ENCODE measurements at places on chromosomes 3 and 15.

DNA sequence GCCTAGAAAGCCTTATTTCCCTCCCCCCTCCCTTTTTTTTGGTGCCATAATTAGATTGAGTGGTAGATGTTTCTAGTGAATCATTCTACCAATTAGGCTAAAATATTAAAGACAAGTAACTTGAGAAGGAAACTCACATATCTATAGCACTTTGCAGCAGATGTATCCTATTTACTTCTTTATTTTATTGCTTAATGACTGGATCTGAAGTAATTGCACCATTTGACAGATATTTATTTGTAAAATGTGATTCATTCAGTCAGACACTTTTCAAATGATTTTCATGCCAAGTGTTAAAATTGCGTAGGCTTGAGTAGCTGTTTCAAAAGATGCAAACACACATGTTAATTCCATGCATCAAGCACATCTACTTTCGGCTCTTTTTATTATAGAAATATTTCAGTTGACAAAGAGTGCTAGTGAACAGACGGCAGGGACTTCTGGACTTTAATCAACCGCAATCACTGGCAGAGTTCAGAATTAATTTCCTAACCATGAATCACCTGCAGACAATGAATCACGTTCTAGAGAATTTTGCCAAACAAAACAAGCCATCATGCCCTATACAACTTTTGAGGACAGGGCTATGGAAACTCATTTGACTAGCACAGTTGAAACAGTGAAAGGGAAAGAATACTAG is 636.8 kb downstream of the MECOM start:
- DNase-seq, result no peak

DNA sequence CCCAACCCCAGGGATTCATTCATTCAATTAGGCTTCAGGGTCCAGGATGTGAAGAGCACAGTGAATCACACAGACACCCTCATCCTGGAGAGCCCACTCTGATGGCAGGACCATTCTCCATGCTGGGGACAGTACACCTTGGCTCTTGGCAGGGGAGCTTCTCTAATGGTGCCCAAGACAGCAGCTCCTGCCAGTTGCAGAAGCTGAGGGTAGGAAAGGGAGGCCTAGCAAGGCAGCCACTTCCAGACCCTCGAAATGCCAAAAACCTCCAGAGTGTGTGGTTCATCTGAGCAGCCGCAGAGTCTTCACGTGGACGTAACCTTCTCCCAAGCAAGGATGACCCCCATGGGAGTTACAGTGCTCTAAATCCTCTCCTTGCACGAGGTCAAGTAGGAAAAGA is 186.2 kb downstream of the XXYLT1 start:
- no peak for DNase-seq

- DNase-seq, result no peak
Observed at GRCh38 chr3:25486932-25487331, 58.9 kb downstream of the RARB start.

DNA sequence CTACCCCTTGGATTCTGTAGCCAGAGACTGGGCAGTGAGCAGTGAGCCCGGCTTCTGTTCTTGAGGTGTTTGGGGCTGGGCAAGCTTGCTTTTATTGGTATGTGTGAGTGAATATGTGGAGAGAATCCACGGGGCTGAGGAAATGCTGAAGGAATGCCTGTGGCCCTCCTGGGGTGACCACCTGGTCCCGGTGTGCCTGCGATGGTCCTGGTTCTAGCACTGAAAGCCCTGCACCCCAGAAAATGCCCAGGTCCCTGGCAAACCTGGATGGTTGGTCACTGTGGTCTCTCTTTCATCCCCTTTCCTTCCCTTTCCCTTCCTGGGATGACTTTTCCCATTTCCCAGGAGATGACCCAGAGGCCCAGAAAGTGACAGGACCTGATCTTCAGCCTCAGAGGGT is 4.2 kb downstream of the ZBTB47 start:
- no peak for DNase-seq

GRCh38 chr3:101189796-101190195 is 130.6 kb downstream of the IMPG2 start:
- DNase-seq, result no peak

DNA sequence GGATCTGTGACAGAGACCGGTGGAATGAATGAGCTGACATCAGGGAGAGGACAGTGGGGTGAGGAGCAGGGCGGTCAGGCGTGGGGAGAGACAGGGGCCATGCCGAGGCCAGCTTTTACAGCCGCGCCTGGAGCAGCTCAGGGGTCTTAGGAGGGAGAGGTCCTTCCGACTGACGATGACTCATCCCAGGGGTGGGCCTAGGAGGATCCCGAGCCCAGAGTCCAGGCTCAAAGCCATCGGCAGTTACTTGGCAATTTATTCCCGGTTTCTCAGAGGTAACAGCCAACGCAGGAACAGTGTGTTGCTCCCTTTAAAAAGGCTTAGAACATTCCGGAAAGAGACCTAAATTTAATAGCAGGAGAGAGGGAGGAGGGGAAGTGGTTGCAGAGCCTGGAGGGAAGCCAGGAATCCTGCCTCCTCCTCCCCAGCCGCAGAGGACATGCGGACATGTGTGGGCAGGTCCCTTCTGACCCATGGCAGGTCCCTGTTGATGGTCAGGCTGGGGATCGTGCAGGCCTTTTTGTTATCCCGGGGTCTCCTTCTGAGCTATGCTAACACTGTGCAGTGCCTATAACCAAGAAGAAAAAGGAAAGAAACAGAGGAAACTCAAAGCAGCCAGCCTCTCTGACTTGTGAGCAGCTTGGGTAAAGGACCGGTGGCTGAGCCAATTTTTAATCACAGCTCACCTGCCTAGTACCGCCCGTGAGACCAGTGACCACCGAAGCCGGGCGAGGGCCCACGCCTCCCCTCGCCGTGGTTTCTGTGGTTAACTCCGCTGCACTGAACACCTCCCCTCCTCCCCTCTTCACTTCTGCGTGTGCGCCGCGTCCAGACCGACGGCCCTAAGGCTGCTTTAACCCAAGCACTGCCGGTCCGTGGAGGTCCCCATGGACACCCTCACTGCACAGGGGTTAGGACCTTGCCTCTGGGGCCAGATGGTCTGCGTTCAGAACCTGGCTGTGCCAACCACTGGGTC is 392.4 kb upstream of the PROK2 start:
- DNase-seq, result peak; percentile 42

DNA sequence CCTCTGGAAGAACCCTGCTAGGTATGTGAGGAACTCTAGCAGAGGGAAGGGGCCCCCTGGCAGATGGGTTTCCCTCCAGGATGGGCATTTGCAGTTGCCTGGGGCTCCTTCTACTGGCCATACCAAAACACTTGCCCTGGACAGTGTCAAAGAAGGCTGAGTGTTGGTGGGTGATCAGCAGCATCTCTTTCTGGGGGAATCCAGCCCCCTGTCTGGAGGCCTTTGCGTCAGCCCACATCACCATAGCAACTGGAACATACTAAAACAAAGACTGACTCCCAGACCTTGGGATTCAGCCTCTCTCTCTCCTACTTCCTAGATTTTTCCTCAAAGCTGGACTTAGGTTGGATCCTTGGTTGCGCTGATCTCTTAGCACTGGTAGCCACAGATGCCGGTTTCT is 8.1 kb downstream of the CEMIP start:
- DNase-seq, result no peak

All from left lung (tissue), 14 donors.